ENCODE measurements at places on chromosomes 13 and 19. TPM values are rescaled to one million over a fixed set of nuclear protein-coding genes. Genes with fewer than 3 reads are reported as not detected.
A peak's percentile ranks its signal among the peaks of the same experiment; 100 is the strongest.

Gene ZNF324B
- 4.7 TPM for total RNA-seq

DNA sequence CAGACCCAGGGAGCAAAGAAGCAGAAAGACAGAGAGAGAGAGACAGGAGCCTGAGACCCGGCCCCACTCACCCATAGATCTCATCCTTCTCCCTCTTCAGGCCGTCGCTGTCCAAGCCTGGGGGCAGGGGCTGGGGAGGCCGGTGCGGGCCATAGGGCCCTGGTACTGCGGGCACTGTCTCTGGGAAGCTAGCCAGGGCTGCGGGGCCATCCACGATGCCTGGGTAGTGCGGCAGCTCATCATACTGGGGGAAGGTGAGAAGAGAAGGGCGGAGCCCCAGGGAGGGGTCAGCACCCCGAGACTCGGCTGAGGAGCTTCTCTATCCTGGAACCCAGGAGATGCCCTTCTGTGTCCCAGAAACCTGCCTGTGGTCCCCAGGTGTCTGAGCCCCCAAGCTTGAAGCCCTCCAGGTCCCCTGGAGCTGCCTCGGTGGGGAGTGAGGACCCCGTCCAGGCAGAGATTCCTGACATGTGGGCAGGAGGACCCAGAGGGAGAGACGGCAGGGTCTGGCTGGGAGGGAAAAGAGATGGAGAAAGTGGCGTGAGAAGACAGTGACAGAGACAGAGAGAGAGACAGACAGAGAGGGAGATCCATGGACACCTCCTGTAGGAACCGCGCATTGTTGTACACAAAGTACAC is 2.1 kb downstream of the MEIS3 start:
- DNase-seq: no peak
- no peaks in the 10 kb centered on the region for H3K27me3 ChIP-seq
- no peaks in the 10 kb centered on the region for H3K36me3 ChIP-seq
- H3K4me1 ChIP-seq: peaks cover 3% of the 10 kb centered on the region

- H3K27ac ChIP-seq: no peak overlapping the region
- no peak overlapping the region for H3K4me3 ChIP-seq
- H3K36me3 ChIP-seq: no peaks in the 10 kb centered on the region
- H3K27me3 ChIP-seq: no peaks in the 10 kb centered on the region
- DNase-seq: no peak
Observed at GRCh38 chr19:19597809-19598306, 20.6 kb downstream of the PBX4 start.

DNA sequence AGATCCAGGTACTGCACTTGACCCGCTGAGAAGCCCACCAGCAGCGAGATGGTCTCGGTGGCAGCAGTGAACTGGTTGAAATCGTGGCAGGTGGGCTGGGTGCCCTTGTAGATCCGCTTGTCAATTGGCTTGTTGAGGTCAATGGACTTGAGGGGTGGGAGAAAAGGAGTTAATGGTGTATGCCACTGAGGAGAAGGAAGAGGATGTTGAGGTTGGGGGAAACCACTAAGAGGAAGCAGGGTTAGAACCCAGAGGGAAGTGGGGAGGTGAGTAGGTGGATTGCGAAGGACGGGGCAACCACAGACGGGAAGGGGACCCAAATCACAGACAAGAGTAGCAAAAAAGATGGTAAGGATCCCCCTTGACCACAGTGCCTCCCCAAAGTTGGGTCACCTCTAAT is 1.7 kb downstream of the DMWD start:
- H3K27me3 ChIP-seq: no peaks in the 10 kb centered on the region
- H3K4me1 ChIP-seq: peaks cover 6% of the 10 kb centered on the region
- no peak overlapping the region for H3K27ac ChIP-seq
- no peaks in the 10 kb centered on the region for H3K36me3 ChIP-seq
- DNase-seq: no peak

- H3K27me3 ChIP-seq: no peaks in the 10 kb centered on the region
- no peaks in the 10 kb centered on the region for H3K36me3 ChIP-seq
- DNase-seq: peak; percentile 28
- H3K4me1 ChIP-seq: no peaks in the 10 kb centered on the region
- H3K27ac ChIP-seq: no peak overlapping the region
Observed at GRCh38 chr19:48415395-48415794, 21.9 kb downstream of the GRIN2D start.

GRCh38 chr19:33685541-33685940 is 63.8 kb downstream of the CHST8 start:
- no peaks in the 10 kb centered on the region for H3K27me3 ChIP-seq
- no peak overlapping the region for H3K27ac ChIP-seq

- no peaks in the 10 kb centered on the region for H3K27me3 ChIP-seq
- H3K4me3 ChIP-seq: no peak overlapping the region
Observed at GRCh38 chr13:27295096-27295495, 24.5 kb downstream of the RASL11A start.

GRCh38 chr13:33480561-33480960 is 195.0 kb upstream of the STARD13 start:
- no peak overlapping the region for H3K27ac ChIP-seq
- no peak overlapping the region for H3K4me3 ChIP-seq
- H3K27me3 ChIP-seq: no peaks in the 10 kb centered on the region
- H3K4me1 ChIP-seq: no peaks in the 10 kb centered on the region

- H3K4me1 ChIP-seq: no peaks in the 10 kb centered on the region
- no peaks in the 10 kb centered on the region for H3K36me3 ChIP-seq
- H3K4me3 ChIP-seq: no peak overlapping the region
- no peak overlapping the region for H3K27ac ChIP-seq
- DNase-seq: no peak
Observed at GRCh38 chr13:55091172-55091571, 2049.5 kb upstream of the PRR20A start.

Gene MAB21L1
- 0.41 TPM for total RNA-seq

DNA sequence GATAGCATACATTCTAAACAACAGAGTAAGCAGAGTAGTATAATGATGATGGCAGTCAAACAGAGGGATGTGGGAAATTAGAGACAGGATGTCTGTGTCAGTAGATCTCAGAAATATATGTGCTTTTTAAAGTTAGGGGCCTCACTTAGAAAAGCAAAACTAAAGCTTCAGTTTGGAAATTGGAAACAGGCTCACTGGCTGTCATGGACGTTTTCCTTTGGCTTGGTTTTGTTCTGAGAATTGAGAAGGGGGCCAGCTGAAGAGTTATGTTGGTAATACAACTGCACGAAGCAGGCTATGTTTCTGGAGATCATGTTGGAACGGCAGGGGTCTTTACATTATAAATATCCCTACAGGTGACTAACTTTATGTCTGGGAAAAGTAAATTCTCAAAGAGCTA is 261.3 kb downstream of the LMO7 start:
- H3K27ac ChIP-seq: no peak overlapping the region
- no peak for DNase-seq
- no peaks in the 10 kb centered on the region for H3K27me3 ChIP-seq
- H3K4me1 ChIP-seq: no peaks in the 10 kb centered on the region
- no peak overlapping the region for H3K4me3 ChIP-seq

GRCh38 chr13:59743195-59743594 is 420.5 kb downstream of the DIAPH3 start:
- no peak overlapping the region for H3K27ac ChIP-seq
- DNase-seq: no peak
- H3K27me3 ChIP-seq: no peaks in the 10 kb centered on the region
- no peaks in the 10 kb centered on the region for H3K4me1 ChIP-seq
- no peak overlapping the region for H3K4me3 ChIP-seq

DNA sequence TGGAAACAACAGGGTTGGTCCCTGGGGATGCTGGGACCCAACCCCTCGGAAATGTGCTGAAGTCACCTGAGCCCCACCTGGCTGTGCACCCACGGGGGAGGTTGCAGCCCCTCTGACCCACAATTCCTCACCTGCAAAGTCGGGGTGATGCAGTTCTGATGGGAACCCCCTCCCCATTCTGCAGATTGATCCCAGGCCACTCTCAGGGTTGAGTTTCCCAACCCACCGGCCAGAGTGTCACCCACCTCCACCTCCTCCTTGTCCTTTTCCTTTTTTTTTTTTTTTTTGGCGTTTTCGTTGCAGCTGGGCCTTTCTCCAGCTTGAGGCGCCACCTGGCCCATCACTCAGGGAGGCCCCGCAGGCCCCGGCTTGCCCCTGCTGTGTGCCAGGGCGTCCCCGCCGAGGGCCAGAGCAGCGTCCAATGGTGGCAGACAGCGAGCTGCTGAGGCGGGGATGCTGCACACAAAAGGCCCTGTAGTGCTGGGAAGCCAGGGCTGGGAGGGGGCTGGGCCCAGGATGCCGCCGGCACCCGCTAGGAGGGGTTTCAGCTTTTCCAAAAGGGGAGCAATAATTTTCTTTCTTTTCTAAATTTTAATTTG is 4.6 kb downstream of the PIK3R2 start:
- no peaks in the 10 kb centered on the region for H3K36me3 ChIP-seq
- H3K27me3 ChIP-seq: no peaks in the 10 kb centered on the region
- no peak overlapping the region for H3K4me3 ChIP-seq
- peak overlapping the region; percentile 4 for H3K27ac ChIP-seq
- DNase-seq: no peak
- peaks cover 23% of the 10 kb centered on the region for H3K4me1 ChIP-seq

Gene MIPEP
- 12.3 TPM for total RNA-seq

DNA sequence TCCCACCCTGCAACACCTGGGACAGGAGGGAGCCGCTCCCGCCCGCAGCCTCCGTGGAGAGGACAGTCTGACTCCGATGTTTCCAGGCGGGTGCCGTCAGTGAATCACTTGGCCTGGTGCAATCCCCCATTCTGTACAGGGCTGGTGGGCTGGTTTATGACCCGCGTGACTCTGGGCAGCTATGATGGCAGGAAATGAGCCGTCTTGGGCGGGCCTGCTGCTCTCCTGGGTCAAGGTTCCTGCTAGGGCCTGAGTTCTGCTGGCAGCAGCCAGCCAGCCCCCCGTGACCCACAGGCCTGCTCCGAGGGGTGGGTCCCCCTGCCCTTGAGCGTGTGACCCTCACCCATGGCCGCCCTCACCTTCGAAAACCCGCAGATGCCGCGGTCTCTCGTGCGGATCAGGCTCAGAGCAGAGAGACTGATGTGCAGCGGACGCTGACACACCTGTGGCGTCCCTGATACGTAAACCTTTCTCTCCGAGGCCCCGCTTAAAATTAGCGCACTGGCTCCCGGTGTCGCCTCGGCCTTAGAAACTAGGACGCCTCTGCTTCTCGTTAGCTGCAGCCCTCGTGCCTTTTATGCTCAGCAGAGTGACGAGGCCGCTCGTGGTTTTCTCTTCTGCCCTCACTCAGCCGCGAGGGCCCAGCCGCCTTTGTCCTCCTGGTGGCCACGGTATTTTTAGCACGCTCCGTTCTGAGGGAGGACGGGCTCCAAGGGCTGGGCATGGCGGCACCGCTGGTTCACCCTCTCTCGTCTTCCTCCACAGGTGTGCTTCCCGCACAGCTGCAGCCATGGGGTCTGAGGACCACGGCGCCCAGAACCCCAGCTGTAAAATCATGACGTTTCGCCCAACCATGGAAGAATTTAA is 63.4 kb downstream of the KDM4B start:
- H3K36me3 ChIP-seq: no peaks in the 10 kb centered on the region
- H3K27ac ChIP-seq: no peak overlapping the region
- DNase-seq: no peak
- H3K27me3 ChIP-seq: no peaks in the 10 kb centered on the region
- peaks cover 25% of the 10 kb centered on the region for H3K4me1 ChIP-seq

DNA sequence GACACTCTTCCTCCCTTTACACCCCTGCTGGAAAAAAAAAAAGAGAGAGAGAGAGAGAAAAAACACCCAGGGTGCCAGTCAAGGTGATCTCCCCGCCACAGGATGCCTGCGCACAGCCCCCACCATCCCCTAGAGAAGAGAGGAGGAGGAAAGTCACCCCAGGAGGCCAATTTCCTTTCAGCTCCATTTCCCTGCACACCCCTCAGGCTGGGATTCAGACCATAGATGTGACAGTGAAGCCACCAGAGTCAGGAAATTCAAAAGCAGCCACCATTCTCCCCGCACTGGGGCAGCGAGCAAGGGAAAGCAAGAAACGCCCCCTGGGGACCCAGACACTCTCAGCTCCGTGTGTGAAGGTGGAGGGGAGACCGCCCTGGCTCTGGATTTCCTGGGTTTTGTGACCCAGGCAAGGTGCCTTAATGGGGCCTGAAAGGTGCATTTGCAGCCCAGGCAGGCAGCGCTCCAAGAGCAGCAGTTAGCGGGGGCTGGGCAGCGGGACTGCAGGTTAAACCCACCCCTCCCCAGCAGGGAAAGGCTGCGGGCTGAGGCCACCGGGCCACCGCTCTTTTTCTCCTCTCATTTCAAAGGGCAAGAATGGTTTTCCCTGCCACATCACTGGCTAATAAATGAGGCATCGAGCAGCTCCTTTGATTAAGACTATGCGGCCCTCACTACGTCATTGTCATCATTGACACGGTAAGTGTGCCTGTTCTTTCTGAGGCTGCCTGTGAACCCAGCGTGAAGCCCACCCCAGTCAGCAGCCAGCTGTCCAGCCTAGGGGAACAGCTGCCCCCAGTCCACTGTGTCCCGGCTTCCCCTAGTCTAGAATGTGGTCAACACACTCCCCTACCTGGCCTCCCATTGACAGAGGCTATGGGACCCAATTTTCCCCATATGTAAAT is 83.8 kb upstream of the TM9SF2 start:
- no peaks in the 10 kb centered on the region for H3K27me3 ChIP-seq
- H3K4me3 ChIP-seq: no peak overlapping the region
- no peak for DNase-seq
- H3K27ac ChIP-seq: no peak overlapping the region
- no peaks in the 10 kb centered on the region for H3K36me3 ChIP-seq

Gene LIM2
- total RNA-seq: not detected

DNA sequence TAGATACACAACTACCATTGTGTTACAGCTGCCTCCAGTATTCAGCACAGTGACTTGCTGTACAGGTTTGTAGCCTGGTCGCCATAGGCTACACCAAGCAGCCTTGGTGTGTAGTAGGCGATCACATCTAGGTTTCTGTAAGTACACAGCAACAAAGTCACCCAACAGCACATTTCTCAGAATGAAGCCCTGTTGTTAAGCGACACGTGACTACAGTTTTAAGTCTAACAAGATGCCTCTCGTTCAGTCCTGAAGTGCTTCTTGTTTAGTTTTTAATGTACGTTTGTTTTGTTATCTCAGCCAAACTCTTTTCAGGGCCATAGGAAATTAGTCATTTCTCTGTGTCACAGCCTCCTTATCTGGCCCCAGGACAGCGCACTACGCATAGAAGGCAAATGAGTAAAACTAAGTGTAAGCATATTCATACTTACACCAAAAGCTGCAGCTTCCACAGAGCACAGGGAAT is 50.0 kb upstream of the GPR183 start:
- peaks cover 11% of the 10 kb centered on the region for H3K4me1 ChIP-seq
- no peaks in the 10 kb centered on the region for H3K36me3 ChIP-seq
- no peaks in the 10 kb centered on the region for H3K27me3 ChIP-seq
- DNase-seq: no peak
- no peak overlapping the region for H3K27ac ChIP-seq
- no peak overlapping the region for H3K4me3 ChIP-seq

DNA sequence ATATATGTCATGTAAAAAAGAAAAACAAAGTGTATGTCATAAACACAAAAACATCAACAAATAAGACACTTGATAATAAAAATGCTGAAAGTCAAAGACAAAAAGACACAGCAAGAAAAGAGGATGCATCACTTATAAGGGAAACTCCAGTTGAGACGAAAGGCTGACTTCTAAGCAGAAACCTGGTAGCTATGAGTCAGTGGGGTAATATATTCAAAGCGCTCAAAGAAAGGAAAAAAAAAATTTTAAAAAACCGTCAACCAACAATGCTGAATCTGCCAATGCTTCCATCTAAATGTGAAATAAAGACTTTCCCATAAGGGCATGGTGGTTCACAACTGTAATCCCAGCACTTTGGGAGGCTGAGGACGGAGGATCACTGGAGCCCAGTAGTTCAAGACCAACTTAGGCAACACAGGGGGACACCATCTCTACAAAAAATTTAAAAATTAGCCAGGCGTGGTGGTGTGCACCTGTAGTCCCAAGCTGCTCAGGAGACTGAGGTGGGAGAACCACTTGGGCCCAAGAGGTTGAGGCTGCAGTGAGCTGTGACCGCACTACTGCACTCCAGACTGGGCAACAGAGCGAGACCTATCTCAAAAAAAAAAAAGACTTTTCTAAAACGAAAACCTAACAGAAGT is 24.0 kb downstream of the USP12 start:
- H3K4me3 ChIP-seq: no peak overlapping the region
- no peak for DNase-seq
- no peaks in the 10 kb centered on the region for H3K36me3 ChIP-seq

Data from ovary (tissue), 10 donors.